ENCODE measurements at places on chromosomes 5 and 9.

GRCh38 chr5:82312373-82312856 lies 34.3 kb upstream of the RPS23 start:
- DNase-seq = peak; percentile 86

DNA sequence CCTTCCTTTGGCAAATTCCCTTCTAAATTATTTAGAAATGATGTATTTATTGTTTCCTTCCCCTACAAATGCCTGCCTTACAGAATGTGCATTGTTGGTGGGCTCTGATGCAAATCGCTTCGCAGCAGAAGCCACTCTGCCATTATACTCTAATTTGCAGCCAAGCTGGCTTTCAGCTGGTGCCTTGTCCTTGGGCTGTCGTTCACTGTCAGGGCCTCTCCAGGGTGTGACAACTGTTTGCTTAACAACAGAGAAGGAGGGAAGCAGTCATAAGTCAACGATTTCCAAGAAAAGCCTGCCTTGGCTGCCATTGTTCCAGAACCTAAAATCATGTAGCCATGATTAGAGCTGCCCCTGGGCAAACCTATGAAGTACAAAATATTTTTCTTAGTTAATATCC lies 260.1 kb upstream of the RGMB start:
- DNase-seq = no peak

DNA sequence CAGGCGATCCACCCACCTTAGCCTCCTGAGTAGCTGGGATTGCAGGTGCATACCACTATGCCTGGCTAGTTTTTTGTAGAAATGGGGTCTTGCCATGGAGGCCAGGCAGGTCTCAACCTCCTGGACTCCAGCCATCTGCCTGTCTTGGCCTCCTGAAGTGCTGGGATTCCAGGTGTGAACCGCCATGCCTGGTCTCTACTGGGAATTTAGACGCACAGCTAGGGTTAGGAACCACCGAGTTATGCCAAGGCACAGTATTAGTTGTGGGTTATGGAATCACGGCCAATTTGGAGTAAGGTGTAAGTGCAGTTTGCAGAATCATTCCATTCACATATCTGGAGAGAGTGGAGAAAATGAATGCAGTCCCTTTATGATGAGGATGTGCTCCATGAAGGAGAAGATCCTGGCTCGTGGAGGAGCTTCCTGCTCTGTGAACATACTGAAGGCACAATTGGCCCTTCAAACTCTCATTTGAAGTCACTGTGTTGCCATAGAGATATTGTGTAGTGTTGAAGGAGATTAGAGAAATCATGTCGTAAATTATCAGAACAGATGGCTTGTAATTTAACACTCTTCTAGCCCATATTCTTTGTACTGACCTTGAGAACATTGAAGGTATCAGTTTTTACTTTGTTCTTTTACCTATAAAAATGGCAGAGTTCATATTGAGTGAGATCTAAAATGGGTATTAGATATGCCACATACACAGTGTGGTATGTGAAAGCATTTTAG lies 18.8 kb downstream of the TRIO start:
- no peak for DNase-seq

DNA sequence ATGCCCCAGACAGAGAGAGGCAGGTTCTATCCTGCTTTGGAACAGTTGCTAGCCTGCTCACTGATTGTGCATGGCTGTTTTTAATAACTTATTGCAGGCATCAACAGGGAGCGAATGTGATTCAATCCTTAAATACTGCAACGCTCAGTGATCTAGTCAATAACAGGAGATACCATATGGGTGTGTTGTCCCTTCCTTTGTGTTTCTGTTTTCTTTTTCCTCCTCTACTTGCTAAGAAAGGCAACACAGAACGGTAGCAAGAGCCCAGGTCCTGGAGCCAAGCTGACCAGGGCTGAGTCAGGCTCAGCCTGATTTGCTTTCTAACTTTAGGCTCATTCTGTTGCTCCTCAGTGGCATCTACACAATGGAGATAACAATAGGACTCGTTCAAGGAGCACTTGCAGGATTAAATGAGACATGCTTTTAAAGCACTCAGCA lies 98.6 kb upstream of the EQTN start:
- DNase-seq = no peak

GRCh38 chr5:58716713-58717112 lies 133.8 kb downstream of the RAB3C start:
- DNase-seq = no peak

Data from KBM-7 (cell line).